Suppressor macrophage (primary cell): ENCODE measurements at places on chromosomes 2 and 18.
A peak's percentile ranks its signal among the peaks of the same experiment; 100 is the strongest.

DNA sequence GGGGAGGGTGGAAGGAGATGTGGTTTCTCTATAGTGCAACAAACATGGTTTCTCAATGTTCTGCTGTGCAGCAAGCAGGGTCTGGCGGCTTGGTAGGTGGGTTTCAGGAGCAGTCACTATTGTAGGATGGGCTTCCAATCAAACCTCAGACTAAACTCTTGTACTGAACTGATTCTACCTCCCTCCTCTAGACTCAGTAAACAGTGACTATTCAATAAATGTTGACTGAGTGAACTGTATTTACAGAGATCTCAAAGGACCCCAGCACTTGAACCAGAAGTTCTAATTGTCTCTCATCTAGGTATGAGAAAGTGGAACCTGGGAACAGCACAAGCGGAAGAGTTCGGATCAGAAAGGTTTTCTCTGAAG, 26.8 kb upstream of the CYP27A1 start:
- DNase-seq: no peak

- DNase-seq: no peak
Measured at GRCh38 chr18:306608-307255, 38.9 kb upstream of the THOC1 start.

DNA sequence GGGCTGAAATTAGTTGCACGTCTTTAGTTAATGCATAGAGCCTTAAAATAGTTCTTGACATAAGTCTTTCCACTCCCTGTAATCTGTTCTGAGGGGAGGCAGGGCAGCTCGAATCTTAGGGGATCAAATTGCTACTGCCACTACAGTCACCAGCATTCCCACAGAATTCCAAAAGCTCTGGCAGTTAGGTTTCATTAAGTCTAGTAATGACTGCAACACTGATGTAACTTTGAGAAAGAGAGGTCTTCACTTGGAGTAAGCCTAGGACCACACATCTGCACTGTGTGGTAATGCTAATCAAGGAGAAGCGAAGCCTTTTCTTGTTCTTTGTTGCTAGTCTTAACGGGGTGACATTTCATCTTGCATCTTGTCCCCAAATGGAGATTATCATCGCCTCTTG, 19.3 kb upstream of the NCK2 start:
- DNase-seq: no peak

GRCh38 chr2:64019083-64019974, at the start of gene VPS54:
TSS of gene VPS54 (minus strand) at chr2:64019428. CDS start at chr2:63983999, 35,429 bp downstream.
- peak; percentile 77 for DNase-seq

GRCh38 chr18:21684731-21685130, 19.8 kb downstream of the ABHD3 start:
- no peak for DNase-seq

- DNase-seq: peak; percentile 20
Measured at GRCh38 chr2:222024932-222025880, 273.6 kb downstream of the PAX3 start.

- DNase-seq: peak; percentile 33
Measured at GRCh38 chr18:21242141-21242779, at the start of gene GREB1L. TSS of gene GREB1L (plus strand) at chr18:21242232. CDS start at chr18:21383519, 141,287 bp downstream.

GRCh38 chr2:225660262-225661131, 261.0 kb downstream of the NYAP2 start:
- DNase-seq: peak; percentile 88

- no peak for DNase-seq
Measured at GRCh38 chr18:25895518-25895917, 194.9 kb downstream of the SS18 start.

DNA sequence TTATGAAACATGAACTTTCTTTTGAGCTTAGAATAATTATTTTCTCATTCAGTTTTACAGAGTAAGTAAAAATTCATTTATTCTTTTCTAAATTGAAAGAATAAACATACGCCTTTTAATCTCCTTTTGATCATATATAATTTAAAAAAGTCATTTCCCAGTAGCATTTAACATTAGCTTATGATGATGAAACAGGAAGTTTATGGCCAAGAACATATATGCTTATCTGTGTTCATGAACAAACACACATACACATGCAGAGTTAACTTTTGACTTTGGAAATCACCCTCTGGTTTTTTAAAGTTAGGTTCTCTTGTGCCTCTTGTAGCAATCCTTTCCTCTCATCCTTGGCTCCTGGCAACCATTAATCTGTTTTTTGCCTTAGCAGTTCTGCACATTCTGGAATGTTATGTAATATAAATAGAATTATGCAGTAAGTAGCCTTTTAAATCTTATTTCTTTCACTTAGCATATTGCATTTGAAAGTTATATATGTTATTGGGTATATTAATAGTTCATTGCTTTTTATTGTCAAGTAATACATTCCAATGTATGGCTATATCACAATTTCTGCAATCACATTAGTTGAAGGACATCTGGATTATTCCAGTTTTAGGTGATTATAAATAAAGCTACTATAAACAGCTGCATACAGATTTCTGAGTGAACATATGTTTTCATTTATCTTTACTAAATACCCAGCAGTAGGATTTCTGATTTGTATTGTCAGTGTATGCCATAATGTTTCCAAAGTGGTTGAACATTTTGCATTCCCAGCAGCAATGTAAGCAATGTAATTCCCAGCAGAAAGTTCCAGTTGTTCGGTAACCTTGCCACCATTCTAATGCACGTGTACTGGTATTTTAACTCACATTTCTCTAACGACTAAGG, 210.3 kb downstream of the ZRANB3 start:
- DNase-seq: no peak

GRCh38 chr2:173557497-173557896, 202.8 kb downstream of the CDCA7 start:
- no peak for DNase-seq

DNA sequence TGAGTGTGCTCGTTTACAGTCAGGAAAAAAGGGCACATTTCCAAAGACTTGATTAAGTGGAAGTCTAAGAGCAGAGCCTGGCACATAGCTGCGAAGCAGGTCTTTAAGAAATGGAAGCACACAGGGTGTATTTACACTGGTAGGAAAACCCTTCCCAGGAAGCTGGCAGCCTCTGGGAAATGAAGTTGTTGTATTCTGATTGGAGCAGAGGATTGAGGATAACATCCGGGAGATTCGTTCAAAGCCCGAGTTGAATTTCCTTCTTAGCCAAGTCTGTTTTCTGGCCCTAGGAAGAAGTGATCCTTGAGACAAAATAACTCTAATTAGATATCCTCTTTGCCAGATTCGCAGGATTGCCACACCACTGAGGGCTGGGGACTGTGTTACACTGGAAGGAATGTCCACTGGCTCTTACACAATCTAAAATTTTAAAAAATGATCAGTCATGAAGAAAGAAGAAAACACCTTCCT, 75.9 kb downstream of the ITGB1BP1 start:
- DNase-seq: peak; percentile 54

- DNase-seq: no peak
Measured at GRCh38 chr2:234156326-234156725, 105.8 kb downstream of the SPP2 start.

- peak; percentile 75 for DNase-seq
Measured at GRCh38 chr2:217785544-217786045, 217.2 kb downstream of the TNS1 start.

GRCh38 chr2:223465793-223466192, 136.4 kb downstream of the SCG2 start:
- DNase-seq: peak; percentile 93

DNA sequence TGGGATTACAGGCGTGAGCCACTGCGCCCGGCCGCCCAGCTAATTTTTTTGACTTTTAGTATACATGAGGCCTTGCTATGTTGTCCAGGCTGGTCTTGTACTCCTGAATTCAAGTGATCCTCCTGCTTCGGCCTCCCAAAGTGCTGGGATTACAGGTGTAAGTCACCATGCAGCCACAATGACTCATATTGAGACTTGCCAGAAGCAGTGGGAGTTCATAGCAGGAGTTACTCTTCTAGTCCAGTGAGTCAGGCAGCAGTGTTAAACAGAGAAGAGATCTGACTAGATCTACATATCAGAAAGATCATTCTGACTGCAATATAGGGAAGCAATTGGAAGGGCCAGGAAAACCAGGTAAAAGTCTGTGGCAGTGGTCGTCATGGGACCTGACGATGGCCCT, 1.5 kb upstream of the FLACC1 start:
- peak; percentile 30 for DNase-seq

GRCh38 chr2:239298116-239298804, 102.6 kb downstream of the HDAC4 start:
- no peak for DNase-seq

DNA sequence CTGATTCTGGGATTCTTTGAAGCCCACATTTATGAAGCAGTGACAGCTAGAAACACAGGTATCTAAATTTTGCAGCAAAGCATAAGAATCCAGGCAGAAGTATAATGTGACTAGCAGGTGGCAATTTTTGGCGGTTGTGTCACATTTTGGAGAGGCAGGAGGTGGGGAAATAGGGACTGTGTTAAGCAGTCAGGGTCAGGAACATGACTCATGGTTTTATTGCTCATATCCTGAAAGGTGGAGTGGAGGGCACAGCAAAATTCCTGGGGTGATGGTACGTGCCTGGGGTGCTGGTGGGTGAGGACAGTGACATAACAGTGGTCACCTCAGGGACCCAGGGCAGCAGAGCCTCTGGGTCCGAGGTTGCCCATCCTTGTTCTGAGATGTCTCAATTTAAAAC, 63.5 kb upstream of the TTN start:
- DNase-seq: no peak

GRCh38 chr2:11768946-11769345, 22.5 kb downstream of the LPIN1 start:
- DNase-seq: no peak

GRCh38 chr2:149329068-149329467, 1.3 kb upstream of the LYPD6 start:
- DNase-seq: no peak

GRCh38 chr2:162749994-162750393, 88.6 kb downstream of the KCNH7 start:
- no peak for DNase-seq

DNA sequence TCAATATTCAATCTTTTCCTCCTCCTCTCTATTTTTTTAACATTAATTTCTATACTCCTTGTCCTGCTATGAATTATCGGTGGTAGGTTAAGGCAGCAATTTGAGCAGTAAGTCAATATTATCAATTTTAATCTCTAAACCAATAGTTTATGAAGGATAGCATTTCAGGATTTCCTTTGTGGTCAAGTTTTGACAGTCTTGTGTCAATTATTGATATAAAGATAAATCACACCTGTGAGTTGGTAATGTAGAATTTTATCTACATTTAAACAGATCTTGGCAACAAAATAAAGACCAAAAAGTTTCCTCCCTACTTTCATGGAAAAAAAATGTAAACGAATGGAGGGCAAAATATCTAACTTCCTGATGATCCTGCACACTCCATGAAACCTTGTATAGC, 87.3 kb downstream of the IKZF2 start:
- DNase-seq: no peak

- DNase-seq: no peak
Measured at GRCh38 chr18:11155034-11155759, 5.8 kb upstream of the PIEZO2 start.

DNA sequence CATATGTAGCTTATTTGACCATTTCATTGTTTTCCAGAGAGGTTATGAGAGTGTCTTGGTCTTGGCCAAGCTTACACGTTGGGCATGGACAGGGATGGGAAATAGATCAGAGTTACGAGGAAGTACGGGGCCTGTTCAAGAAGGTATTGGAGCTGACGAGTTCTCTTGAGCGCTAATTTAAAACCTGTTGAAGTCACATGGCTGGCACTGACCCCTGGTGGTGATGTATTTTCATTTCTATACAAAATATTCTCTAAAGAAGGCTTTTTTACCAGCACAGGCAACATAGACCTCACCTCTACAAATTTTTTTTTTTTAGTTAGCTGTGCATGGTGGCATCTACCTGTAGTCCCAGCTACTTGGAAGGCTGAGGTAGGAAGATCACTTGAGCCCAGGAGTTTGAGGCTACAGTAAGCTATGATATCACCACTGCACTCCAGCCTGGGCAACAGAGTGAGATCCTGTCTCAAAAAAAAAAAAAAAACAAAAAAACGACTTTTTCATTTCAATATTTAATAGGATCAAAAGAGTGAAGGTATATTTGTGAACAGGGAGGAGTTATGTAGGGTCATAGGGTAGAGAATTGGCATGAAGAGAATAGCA, 19.6 kb downstream of the UGP2 start:
- peak; percentile 74 for DNase-seq

DNA sequence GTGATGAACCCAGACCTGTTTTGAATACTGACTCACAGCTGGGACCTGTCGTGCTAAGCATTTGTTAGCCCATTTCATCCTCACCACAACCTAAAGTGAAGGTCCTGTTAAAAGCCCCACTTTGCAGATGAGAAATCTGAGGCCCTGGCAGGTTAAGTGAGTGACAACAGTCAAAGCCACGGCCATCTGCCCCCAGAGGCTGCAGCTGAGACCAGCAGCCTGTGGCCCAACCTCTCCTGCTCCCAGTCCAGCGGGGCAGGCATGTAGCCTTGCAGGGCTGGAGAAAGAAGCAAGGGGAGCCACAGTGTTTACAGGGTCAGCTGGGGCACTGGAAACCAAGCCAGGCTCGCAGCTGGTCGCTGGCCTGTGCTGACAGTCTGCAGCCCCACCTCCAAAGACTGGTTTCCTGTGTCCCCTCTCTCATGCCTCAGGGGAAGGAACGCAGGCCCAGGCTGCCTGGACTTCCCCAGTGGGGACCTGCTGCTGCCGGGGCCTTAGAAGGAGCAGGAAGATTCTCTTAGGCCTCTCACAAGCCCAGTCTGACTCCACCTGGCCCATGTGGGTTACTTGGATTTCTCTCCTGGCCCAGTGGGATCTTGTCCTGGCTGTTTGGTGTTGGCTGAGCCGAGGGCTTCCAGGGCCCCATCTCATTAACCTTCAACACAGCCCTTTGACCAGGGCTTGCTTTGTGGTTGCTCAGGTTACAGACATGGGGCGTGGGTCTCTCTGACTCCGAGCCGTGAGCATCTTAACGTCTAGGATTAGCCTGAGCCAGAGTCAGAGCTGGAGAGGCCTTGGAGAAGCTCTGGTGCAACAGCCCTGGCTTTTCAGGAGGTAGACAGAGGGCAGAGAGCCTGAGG, 1.7 kb downstream of the INPP5D start:
- DNase-seq: peak; percentile 66

DNA sequence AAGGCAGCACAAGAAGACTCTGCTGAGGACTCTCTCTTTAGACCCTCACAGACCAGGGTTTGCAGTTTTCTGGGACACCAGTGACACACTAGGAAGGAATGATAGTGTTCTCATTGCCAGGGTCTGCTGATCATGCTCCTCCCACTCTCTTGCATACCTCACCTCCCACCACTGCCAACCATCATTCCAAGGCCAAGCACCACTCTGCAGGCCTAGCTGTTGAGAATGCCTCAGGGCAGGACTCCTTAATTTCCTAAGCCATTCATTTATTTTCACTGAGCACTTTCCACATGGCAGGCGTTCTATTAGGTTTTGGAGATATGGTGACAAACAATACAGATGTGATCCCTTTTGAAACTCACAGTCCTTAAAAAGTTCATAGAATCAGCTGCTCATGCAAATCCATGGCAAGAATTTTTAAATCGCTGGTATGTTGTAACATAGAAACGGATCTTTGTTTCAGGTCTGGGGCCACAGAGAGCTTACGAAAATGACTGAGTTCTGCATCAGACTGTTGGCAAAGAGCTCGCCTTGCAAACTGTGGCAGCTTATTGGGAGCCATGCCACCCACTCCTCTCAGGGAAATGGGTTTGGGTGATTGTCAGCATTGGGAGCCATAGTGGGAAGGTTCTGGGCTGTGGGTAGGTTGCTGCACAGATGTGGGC, 78.5 kb downstream of the XDH start:
- DNase-seq: no peak

GRCh38 chr2:186273953-186274352, 212.1 kb upstream of the ZC3H15 start:
- DNase-seq: no peak

- peak; percentile 77 for DNase-seq
Measured at GRCh38 chr2:48174503-48174902, 268.2 kb upstream of the FBXO11 start.

GRCh38 chr2:120596990-120597594, 138.6 kb upstream of the GLI2 start:
- DNase-seq: no peak
